ENCODE measurements at places on chromosomes 11 and 22.

GRCh38 chr22:43666457-43666856 is 145.6 kb downstream of the EFCAB6 start:
- no peak for DNase-seq

DNA sequence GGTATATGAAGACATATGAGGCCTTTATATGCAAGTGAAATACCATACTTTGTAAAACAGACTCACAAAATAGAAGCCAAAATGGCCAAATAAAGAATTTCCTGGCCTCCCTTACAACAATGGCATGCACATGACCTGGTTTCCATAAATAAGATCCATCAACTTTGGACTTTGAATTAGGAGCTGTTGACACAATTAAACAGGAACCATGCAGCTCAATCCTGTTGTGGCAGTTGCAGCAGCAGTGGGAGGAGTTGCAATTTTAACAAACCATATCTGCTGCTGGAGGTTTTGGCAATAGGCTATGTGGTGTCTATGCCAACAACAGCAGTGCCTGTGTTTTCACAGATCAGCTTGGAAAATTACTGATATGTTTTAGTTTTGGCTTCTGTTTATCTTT is 818.6 kb downstream of the FAM181B start:
- no peak for DNase-seq

DNA sequence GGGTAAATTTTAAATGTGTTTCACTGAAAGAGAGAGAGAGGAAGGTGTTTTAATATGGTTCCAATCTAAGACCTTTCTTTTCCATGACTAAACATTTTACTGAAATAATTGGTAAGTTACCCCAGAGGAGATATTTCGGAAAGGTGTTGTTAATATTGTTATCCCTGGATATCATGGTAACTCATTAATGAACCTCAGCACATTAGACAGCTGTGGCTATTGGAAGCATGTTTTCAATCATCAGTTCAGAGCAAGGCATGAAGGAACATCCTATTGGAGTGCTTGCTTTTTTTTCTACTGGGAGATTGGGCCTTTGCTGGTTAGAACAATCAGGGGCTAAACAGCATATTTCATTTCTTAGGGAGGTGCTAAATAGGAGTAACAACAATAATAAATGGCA is 11.8 kb downstream of the BARX2 start:
- no peak for DNase-seq

GRCh38 chr11:1520663-1521267 is 34.2 kb upstream of the MOB2 start:
- DNase-seq: no peak

Measured in activated CD8-positive, alpha-beta memory T cell treated with anti-CD3 and anti-CD28 coated beads, Interleukin-2, amount 10 ng/mL, durations not matched to agents 7 days and 5 days (primary cell).